ENCODE measurements at places on chromosomes 5 and 9.
A peak's percentile ranks its signal among the peaks of the same experiment; 100 is the strongest.

GRCh38 chr9:87725900-87726709 is at the start of gene CTSL:
Gene CTSL (plus strand): TSS chr9:87726119. CDS start chr9:87727604, 1,485 bp downstream.
- DNase-seq, result peak; percentile 63

DNA sequence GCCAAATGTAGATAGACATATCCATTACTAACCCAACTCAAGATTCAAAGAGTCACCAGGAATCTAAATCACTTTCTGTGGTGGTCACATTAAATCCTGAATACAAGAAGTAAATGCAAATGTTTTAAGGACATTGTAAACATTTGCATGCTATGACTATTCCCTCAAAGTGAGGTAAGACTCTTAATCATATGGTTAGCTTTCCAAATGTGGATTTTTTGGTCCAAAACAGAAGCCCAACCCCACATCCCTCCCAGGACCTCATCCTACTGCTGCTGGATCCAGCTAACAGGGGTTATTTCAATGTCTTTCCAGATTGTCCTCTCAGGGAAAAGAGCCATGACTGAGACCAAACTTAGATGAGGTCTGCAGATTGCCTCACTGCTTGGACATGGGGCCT is 228.1 kb upstream of the PANK3 start:
- DNase-seq, result no peak

DNA sequence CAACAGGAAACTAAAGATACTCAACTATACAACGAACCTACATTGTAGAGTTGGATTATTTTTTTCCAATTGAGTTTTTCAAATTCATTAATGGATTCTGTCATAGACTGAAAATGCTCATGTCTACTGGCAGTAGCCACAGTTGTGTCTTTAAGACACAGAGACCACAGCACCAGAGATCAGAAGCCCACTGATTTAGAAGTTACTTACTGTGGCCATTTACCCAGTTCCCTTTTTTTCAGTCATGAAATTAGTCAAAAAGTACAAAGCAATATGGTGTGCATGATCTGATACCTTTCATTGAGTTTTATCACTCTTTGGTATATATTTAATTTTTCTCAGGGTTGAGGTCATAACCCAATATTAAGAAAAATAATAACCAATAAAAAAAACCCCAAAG is 1640.2 kb upstream of the WWC1 start:
- DNase-seq, result no peak

GRCh38 chr9:130426883-130427282 is 17.9 kb upstream of the ASS1 start:
- no peak for DNase-seq

DNA sequence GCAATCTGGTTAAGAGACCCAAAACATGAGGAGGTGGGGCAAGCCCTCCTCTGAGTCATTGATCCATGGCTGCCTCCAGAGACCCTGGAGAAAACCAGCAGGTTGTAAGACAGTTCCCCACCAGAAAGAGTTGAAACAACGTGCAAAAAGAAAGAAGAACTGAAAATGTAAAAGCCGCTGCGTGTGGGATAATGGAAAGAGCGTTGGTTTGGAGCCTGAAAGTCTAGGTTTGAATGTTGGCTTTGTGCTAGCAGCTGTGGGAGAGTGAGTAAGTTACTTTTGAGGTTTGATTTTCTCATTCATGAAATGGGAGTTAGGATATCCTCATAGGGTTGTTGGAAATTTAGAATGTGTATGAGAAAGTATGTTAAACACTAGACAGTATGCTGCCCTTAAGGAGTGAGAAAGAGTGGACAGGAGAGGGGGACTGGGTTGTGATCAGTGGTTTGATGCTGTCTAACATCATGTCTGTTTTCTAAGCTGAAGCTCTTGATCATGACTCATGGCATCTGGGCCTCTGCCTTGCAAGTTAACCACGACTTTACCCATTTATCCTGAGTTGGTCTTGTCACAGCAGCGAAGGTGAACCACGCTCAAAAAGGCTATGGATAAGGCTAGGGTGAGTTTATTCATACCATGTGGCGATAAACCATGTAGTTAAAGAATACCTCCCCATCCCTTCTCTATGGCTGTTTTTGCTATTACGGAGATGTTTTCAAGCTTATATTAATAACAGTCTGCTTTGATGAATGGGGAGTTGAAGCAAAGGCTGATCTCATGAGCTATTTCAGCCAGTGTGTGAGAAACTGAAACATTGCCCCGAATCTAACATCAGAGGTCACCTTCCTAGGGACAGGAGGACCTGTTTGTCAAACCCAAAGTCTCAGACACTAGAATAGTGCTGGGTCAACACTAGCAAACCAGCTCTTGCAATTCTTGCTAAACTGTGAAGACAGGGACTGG is 41.3 kb downstream of the ZNF366 start:
- peak; percentile 68 for DNase-seq

GRCh38 chr5:54610197-54610944 is 92.8 kb downstream of the SNX18 start:
- DNase-seq, result peak; percentile 86

DNA sequence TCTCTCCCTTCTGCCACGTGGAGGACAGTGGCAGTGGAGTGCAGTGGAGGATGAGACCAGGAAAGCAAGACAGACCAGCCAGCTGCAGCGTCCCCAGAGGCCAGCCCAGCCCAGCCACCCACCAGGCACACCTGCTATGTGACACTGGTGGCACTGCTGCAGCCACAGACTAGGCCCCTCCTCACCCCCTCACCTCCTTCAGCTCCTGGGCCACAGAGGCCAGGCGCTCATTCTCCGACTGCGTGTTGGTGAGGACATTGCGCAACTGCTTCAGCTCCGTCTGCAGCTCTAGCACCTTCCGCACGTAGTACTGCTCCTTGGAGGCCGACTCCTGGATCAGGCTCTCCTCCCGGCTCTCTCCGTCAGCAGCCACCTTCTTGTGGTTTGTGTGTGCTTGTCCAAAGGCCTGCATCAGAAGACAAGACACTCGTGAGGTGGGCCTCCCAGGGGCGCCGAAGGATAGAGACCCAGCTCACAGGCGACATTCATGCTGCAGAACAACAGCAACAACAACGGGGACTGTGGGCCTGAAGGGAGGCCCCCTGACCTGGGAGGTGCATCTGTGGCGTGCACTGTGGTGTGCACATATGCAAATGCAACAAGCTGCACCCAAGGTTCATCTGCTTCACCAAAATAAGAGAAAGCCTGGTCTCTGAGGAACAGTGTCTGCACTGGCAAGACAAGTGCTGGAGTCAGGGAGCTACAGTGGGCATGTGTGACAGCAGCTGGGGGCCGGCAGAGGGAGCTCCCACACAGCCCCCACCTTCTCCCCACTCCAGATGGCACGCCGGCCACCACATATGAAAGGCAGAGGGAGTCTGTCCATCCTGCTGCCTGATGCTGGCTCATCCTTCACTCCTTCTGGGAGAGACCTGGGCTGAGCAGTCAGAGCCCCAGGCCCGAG is 35.5 kb downstream of the BICD2 start:
- DNase-seq, result peak; percentile 50

- peak; percentile 36 for DNase-seq
Observed at GRCh38 chr5:16690243-16690852, 73.6 kb upstream of the RETREG1 start.

DNA sequence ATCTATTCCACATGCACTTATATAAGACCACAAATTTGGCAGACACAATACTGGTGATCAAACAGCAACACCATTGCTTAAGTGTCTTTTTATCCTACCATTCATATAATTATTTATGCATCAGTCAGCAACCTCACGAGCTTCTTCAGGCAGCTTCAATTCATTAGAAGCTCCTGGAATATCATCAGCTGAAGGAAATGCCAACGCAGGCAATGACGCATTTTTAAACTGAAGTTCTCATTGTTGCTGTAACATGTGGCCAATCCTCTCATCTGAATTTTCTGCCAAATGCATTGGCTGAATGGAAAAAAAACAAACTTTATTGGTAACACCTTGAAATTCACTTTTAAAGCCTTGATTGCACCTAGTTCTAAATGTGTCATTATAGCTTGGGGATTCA is 376.4 kb upstream of the RGMB start:
- DNase-seq, result no peak

GRCh38 chr9:84061613-84062193 is 81.1 kb downstream of the RMI1 start:
- DNase-seq, result no peak

- DNase-seq, result no peak
Observed at GRCh38 chr9:14170392-14170931, 143.5 kb downstream of the NFIB start.

- DNase-seq, result no peak
Observed at GRCh38 chr5:172795318-172795977, 24.5 kb upstream of the DUSP1 start.

GRCh38 chr9:125505988-125506438 is 201.0 kb downstream of the MAPKAP1 start:
- DNase-seq, result no peak

DNA sequence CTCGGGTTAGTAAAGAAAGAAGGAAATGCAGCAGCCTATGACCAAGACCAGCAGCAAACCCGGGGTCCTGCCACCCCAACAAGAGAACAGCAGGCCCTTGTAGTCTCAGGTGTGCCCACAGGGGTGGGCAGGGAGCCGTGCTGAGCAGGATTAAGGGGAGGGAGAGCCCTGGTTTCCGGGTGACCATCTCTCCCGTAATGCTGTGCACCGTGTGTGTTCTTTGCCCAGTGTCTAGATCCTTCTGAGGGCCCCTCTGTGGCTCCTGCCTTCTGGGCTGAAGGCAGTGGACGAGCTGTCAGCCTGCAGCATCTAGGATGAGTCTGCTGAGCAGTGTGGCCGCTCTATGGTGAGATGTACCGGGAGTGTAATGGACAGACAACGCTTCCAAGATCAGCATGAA is 12.7 kb upstream of the PLEKHG4B start:
- no peak for DNase-seq

DNA sequence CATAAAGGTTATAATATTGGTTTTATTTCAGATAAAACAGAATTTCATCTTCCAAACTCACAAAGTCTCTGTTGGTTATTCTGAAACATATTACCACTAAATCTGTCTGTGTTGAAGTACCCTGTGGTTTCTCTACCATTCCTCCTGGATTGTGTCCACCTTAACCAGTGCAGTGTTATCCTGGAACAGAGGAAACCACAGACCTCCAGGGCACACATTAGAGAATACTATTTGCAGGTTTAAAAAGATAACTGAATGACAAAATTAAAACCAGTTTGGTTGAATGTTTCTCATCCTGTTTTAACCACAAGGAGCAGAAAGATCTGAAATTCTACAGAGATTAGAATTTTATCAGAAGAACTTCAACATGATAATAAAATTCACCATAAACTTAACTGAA is 251.8 kb downstream of the CWC27 start:
- no peak for DNase-seq

GRCh38 chr5:132759114-132760048 is 12.2 kb downstream of the CCNI2 start:
- DNase-seq, result no peak

DNA sequence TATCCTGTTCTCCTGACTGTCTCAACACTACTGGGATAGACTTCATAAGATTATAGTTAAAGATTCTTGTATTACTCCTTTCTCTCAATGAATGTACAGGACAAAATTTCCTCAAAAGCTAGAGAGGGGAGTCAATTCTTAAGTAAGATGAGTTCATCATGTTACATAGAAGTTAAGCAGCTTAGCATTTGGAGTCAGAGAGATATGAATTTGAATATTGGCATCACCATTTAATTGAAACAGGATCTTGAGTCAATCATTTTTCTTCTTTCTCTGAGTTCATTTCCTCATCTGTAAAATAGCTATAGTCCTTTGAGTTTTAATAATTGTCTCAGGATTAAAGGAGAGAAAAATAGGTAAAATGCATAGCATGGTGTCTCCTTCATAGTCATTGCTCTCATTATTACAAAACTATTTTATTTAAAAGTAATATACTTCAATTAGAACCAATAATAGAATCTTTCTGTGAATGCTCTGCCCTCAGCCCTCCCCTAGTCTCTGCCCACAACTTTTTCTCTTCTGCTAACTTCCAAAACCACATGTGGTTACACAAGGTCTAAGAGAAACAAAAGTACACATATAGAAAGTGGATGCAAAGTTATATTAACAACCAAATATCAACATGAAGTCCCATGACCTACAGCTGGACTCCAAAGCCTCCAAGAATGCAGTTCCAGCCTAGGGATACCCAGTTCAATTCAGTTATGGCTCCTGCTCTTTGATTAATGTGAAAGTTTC is 265.6 kb downstream of the TLE1 start:
- DNase-seq, result no peak

DNA sequence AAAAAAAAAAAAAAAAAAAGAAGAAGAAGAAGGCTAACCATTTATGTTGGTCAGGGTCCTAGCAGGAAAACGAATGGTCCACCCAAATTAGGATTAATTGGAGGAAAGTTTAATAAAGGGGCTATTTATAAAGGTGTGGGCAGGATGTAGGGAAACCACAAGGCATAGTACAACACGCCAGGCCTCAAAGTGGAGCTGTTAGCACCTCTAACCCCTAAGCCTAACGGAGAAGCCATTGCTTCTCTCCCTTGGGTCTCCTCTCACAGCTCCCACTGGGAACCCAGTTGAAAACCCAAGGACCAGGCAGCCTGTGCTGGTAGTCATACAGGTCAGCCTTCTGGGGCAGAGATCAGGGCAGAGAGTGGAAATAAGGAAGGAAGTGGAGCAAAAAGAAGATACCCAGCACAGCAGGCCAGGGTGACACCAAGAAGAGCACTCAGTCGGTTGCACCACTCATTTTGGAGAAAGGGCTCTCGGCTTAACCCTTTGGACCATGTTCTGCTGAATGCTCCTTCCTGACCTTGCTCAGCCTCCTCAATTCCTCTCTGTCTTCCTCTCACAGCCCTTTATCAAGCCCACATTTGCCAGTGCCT is 8.8 kb upstream of the GLIPR2 start:
- DNase-seq, result no peak
